A172 (cell line): ENCODE measurements at places on chromosomes 4 and X. TPM values are rescaled to one million over a fixed set of nuclear protein-coding genes. Genes with fewer than 3 reads are reported as not detected.
A peak's percentile ranks its signal among the peaks of the same experiment; 100 is the strongest.

GRCh38 chrX:6311540-6311939 lies 82.9 kb upstream of the NLGN4X start:
- DNase-seq: no peak

- DNase-seq: peak; percentile 45
Measured at GRCh38 chr4:147479786-147480185, 1.1 kb upstream of the EDNRA start.

Gene ARHGAP36
- total RNA-seq: not detected in 2 replicates

Gene CAPN6
- total RNA-seq: 0.19 TPM in 1 of 2 replicates, not detected in the other

- no peak for DNase-seq
Measured at GRCh38 chrX:3026074-3026815, 15.0 kb upstream of the ARSF start.

Gene ANK2
- total RNA-seq: 21.2 and 25.6 TPM in 2 replicates

DNA sequence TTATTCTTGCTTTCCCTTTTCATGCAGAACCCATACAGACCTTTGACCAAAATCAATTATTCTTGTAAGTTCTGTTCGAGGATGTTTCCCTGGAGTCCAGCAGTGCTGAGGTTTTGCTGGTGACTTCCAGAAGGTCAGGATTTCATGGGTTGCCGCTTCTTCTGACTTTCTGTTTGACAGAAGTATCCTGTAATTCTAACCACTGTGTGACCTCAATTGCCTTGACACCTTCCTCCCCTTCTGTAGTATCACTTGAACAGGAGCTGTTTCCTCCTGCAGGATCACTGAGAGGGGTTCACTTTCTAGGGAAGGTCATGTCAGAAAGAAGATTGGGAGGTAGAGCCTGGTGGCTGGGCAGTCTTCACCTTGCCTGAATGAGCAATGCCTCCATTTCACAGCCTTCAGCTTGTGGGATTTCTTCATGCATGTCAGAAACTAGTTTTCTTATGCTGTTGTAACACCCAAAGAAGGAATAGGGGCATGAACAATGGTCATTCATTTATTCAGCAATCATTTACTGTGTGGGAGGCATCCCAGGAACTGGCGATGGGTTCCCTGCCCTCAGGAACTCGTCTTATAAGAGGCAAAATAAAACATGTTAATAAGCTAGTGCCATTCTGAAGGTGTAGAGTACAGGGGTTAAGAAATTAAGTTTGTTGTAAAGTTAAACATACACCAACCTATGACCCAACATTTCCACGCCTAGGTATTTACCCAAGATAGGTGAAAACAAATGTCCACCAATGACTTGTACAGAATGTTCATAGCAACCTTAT lies 205.9 kb downstream of the SOWAHB start:
- no peak for DNase-seq

Gene USP17L26
- total RNA-seq: not detected in 2 replicates

GRCh38 chrX:11375614-11376119 lies 82.5 kb downstream of the AMELX start:
- no peak for DNase-seq

Gene NPNT
- total RNA-seq: 0.29 TPM in 1 of 2 replicates, not detected in the other

Gene ADAM29
- total RNA-seq: not detected in 2 replicates
